ENCODE measurements at places on chromosomes 1 and 21.

- no peak for DNase-seq
Observed at GRCh38 chr1:204920967-204921366, 50.3 kb downstream of the NFASC start.

- DNase-seq, result no peak
Observed at GRCh38 chr1:53249706-53250105, 11.4 kb upstream of the MAGOH start.

GRCh38 chr1:112304612-112305011, 91.4 kb upstream of the CTTNBP2NL start:
- DNase-seq, result no peak

DNA sequence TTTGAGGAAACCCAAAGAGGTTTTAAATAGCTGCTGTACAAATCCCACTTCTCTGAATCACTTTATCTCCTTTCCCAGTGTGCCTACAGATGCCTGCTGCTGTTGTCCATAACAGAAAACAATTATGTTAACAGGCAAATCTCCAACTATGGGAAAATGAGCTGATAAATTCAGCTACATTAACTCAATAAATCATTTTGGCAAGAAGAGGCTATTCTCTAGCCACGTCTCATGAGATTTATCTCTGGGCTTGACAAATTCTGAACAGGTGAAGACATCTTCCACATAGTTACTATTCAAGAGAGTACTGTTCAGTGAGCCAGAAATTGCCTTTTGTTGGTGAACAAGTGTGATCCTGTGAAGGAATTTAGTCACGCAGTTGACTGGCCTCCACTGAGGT, 327.1 kb upstream of the FMN2 start:
- DNase-seq, result no peak

DNA sequence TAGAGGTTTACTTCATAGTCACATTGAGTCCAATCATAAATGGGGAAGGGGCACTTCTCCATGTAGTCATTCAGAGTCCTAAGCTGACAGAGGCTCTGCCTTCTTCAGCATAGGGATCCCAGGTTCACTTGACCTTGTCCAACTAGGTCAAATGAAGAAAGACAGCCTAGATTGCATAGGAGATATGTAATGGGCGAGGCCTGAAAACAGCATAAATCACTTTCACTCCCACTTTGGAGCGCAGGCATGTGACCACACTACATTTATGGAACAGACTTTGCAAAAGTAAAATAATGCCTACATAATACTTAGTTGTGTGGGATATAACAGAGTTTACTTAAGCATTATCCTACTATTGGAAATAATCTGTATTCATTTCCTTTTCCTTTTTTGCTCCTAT, 51.7 kb downstream of the HOOK1 start:
- DNase-seq, result no peak

DNA sequence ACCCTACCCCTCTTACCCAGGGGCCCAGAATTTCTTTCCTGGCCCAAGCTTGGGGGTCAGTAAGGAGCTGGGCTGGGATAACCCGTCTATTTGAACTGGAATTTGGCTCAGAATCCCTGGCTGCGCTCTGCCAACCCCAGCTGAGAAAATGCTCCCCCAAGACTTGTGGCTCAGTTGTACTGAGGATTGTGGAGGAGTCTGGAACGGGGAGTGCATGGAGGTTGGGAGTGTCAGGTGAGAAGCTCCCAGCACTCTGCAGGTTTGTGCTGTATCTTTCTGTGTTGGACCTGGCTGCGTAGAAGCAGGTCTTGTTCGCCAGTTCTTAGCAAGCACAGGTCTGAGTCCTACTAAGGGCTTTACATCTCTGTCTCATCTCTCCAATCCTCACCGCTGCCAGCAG, 1.6 kb downstream of the TCEA3 start:
- no peak for DNase-seq

DNA sequence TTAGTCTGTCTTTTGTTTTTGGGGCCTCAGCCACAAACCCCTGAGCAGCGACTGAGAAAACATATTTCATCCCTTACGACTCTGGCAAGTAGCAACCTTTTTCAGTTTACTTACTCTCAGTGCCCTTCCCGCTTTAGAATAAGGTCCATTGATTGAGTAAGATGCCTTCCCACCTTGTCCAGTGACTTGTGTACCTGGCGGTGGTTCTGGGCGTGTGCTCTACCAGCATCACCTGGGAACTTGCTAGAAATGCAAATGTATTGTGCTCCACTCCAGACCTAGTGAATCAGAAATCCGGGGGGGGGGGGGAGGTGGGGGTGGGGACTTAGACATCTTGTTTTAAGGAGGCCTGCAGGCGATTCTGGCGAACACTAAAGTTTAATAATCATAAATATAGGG, 72.1 kb downstream of the S1PR1 start:
- DNase-seq, result no peak

GRCh38 chr1:36327421-36328087, 4.1 kb upstream of the EVA1B start:
- no peak for DNase-seq

DNA sequence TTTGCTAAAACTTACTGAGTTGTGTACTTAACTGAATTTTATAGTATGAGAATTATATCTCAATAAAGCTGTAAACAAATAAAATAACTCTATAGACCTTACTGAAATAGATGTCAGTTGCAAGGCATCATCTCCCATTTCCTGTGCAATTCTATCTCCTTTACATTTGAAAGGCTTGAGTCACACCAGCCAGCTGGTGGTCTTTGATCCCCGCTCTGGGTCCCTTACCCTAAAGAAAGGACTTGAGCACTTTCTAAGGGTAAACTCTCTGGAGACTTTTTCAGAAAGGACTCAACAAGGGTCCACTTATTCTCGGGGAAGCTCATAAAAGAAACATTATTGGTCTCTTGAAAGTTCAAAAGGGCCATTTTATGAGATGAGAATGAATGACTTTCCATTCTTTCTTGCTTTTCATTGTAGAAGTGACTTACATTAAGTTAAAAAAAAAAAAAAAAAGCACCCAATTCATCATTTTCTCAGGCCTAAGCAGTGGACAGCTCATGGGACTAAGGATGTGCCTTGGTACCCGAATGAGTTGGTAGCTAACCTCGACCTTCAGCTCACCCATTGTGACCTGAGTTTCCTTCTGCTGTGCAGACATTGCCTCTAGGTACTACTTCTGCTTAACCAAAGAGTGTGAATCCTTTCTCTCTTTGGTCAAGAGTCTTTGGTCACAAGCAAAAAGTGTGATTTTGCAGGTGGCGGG, 147.0 kb upstream of the COA6 start:
- no peak for DNase-seq

- no peak for DNase-seq
Observed at GRCh38 chr1:65330021-65330420, 20.7 kb downstream of the DNAJC6 start.

- no peak for DNase-seq
Observed at GRCh38 chr1:243974451-243975292, 76.4 kb upstream of the ZBTB18 start.

GRCh38 chr1:1084372-1085170, 10.5 kb upstream of the RNF223 start:
- no peak for DNase-seq

DNA sequence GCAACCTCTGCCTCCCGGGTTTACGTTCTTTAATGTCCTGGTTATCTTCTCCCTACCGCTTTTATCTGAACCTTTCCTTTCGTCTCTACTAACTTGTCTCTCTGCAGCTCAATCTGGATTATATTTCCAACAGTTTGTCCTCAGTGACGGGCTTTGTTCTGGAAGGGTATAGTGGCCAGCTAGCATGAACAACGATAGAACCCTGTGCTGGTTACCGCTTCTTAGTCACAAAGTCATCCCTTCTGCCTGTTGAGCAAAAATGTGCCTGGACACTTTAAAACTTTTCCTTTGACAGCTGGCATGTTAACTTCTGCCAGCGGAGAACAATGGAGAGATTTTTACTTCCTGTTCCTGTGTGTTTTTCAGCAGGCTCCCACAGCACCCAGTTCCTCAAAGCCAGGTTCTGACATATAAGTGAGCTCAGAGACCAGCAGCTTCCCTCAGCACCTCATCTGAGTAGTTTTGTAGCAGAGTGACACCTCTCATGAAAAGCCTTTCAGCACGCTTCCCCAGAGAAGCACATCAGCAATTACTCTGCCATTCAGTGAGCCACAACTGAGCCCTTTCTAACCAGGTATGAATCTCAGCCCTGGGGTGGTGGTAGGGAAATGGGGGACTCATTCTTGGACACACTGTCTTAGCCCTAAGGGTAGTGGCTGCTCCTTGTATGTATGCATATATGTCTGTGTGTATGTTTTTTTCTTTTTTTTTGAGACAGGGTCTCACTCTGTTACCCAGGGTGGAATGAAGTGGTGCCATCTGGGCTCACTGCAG, 23.6 kb upstream of the CCDC17 start:
- DNase-seq, result peak; percentile 41

- no peak for DNase-seq
Observed at GRCh38 chr1:9413071-9413876, 120.6 kb downstream of the SPSB1 start.

- no peak for DNase-seq
Observed at GRCh38 chr1:36706416-36706815, 223.7 kb upstream of the CSF3R start.

- no peak for DNase-seq
Observed at GRCh38 chr1:57361516-57361915, 62.3 kb downstream of the DAB1 start.

DNA sequence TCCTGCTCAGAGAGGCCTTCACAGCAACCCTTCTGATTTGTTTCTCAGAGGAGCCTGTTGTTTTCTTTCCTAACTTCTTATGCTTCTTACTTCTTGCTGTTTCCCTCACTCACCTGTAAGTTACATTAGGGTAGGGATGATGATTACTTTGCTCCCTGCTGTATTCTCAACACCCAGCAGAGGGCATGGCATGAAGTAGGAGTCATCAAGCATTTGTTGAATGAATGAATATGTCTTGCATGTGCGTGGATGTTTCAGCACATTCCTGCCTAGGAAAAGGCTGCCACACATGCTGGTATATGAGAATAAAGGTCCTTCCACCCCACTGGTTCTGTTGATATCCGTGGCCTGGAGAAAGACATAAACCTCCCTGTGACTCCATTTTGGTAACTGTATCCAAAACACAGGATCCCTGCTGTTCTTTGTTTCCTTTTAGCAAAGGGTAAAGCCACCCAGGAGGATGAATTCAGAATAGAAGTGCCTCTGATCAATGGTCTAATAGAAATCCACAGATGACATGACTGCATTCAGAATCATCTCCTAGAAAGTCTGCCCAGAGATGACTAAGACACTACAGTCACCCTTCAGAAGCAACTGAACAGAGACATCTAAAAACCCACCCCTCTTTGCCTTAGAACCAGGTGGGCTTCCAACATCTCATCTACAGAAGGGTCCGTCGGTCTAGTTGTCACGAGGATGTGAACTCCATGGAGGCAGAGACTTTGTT, 168.8 kb downstream of the ZSCAN20 start:
- no peak for DNase-seq

- no peak for DNase-seq
Observed at GRCh38 chr1:246304484-246305259, 202.4 kb downstream of the SMYD3 start.

GRCh38 chr1:69451196-69451595, 116.5 kb upstream of the LRRC7 start:
- no peak for DNase-seq
